Stimulated activated CD8-positive, alpha-beta memory T cell treated with anti-CD3 and anti-CD28 coated beads, Interleukin-4, amount 100 ng/mL, for 4 hours (primary cell): ENCODE measurements at places on chromosomes 1 and 21.

GRCh38 chr1:170032531-170033280 lies 41.8 kb downstream of the KIFAP3 start:
- DNase-seq = no peak

DNA sequence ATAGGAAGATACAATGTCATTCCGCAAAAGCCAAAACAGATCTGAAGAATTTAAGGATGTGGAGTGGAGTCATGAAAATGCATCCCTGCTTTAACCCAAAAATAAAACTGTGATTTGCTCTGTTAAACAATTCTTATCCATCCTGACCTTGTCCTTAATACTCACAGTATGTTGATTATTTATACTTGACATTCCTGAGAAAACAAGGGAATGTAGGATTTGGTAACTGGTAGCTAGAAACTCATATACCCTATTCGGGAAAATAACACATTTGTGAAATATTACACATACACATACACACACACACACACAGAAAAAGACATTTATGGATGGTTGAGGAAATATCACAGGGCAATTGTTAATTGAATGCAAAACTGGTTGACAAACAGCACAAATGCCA lies 80.2 kb downstream of the FMN2 start:
- no peak for DNase-seq

GRCh38 chr1:66628926-66629325 lies 95.0 kb downstream of the SGIP1 start:
- DNase-seq = no peak

- DNase-seq = no peak
Measured at GRCh38 chr1:50976890-50977574, 7.0 kb downstream of the CDKN2C start.

GRCh38 chr1:5678759-5679158 lies 313.5 kb downstream of the NPHP4 start:
- no peak for DNase-seq

- DNase-seq = no peak
Measured at GRCh38 chr1:8419172-8419571, 101.3 kb downstream of the SLC45A1 start.

DNA sequence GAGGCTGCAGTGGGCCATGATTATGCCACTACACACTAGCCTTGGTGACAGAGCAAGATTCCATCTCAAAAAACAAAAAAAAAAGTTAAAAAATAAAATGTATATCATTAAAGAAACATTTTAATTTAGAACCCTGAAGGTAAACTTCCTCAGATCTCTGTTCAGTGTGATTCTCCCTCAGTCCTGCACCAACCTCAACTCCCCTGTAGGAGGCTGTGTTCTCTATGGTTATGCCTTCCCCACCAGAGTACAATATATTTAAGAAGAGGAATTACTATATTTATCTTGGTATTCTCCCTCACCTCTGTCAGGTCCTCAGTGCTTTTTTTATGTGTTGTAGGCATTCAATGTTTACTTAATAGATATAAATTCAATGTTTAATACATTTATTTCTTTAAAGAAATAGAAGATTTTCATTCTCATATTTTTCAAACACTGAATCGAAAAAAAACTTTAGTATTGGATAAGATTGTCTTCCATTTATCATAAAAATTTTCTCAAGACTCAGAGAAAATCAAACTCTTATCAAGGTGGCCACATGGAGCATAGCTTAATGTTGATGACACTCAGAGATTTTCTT lies 4.8 kb upstream of the LRRC8B start:
- no peak for DNase-seq

GRCh38 chr1:239977416-239977815 lies 114.3 kb upstream of the FMN2 start:
- DNase-seq = no peak

- no peak for DNase-seq
Measured at GRCh38 chr1:24584171-24584647, 28.3 kb downstream of the NCMAP start.

DNA sequence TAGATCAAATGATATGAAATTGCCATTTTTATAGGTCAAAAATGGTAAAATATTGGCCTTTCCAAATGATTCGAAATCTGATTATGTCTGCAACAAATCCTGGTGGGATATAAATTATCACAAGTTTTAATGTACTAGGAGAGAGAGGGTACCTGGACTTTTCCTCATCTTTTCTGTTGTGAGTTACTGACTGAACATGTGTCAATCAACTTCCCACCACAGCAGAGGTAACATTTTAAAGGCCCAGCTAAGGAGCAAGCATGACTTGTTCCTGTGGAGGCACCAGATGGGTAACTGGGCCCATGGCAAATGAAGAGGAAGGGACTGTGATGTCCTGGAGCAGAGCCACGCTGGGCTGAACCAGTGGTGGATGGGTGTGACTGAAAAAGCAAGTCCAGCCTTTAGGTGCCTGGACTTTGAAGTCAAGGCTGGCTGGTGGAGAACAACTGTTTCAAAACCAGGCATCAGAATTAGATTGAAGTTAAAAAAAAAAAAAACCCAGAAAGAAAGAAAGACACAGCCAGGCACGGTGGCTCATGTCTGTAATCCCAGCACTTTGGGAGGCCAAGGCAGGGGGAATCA lies 6.6 kb downstream of the MR1 start:
- no peak for DNase-seq

GRCh38 chr1:31627930-31628559 lies 10.6 kb downstream of the HCRTR1 start:
- no peak for DNase-seq

DNA sequence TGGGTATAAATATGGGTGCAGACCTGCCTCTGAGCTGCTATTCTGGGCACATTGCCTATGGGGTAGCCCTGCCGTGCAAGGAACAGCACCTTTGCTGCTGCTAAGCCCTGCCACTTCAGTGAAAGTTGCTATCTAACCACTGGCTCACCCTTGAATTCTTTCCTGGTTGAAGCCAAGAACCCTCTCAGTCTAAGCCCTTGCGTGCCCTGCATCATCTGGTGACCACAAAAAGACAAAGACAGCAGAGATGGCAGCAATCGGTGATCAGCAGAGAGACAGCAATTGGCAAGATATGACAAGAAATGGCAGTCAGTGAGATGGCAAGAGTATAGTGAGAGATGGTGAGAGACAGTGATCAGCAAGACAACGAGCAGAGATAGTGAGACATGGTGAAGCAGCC lies 418.3 kb downstream of the MATN1 start:
- no peak for DNase-seq

- no peak for DNase-seq
Measured at GRCh38 chr21:37670883-37671282, 245.4 kb downstream of the KCNJ6 start.

GRCh38 chr1:155962599-155963211 lies 15.6 kb downstream of the ARHGEF2 start:
- no peak for DNase-seq

- DNase-seq = no peak
Measured at GRCh38 chr1:18175530-18176377, 68.2 kb downstream of the IGSF21 start.
